Stimulated activated CD4-positive, alpha-beta T cell treated with anti-CD3 and anti-CD28 coated beads, Interleukin-1b, Interleukin-23, amount 100 ng/mL, for 4 hours (primary cell): ENCODE measurements at places on chromosomes 6 and 20.

DNA sequence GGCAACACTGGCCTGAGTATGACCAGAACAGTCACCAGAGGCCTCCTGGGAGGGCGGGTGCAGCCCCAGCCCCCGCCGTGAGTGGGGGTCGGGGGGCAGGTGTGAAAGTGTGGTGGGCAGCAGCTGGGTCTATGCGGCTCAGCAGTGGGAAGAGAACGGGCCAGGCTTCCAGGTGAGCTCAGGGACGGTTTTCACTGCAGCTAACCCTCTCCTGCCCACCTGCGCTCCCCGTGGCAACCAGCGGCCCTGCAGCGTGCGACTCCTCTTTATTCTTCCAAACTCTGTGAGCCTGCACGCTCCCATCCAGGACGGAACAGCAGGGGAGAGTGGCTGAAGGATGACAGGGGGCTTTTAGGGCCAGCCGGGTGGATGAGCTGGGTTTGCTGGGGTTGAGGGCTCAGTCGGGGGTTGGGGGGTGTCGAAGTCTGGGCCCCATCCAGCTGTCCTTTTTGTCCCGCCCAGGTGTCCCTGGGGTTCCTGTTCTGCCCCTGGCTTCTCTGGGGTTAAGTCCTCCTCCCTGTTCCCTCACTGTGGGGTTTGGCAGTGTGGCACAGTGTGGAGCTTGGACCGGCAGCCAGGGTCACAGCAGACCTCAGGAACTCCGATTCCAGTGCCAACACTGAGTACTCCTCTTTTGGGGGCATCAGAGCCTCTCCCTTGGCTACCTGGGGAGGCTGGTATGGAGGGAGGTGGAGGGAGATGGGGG lies 859 bp upstream of the BIRC7 start:
- DNase-seq, result no peak

DNA sequence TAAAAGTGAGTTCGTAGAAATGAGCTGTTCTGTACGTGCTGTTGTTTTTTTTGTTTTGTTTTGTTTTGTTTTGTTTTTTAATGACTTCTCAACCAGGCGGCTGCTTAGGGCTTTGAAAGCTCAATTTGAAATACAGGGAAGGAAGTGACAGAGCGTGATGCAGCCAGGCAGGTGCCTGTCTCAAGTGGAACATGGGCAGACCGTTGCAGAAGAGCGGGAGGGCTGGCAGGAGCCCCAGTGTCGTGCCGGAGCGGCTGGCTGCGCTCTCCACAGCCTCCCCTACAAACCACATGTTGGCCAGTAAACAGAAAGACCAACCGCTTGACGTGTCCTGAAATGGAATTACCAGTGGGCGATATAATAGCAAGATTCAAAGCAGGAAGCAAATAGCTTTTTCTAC lies 164.9 kb upstream of the RREB1 start:
- DNase-seq, result no peak

GRCh38 chr6:106214531-106214930 lies 111.0 kb downstream of the ATG5 start:
- DNase-seq, result no peak

DNA sequence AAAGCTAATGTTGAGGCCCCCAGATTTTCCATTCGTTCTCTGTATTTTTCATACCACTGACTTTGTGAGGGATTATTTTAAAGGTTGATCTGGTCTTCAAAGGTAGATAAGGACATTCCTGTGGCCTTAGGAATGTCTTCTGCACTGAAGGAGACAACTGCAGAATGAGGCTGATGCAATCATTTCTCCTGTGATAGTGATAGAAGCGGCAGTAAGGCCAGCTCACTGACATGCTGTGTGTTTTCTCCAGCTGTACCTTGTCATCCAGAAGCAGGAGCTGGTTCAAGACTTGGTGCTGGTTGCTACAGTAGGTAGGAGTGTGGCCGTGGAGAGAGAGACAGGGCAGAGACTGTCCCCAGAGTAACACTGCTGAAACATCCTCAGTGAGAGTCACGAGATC lies 53.8 kb downstream of the DCBLD1 start:
- no peak for DNase-seq

DNA sequence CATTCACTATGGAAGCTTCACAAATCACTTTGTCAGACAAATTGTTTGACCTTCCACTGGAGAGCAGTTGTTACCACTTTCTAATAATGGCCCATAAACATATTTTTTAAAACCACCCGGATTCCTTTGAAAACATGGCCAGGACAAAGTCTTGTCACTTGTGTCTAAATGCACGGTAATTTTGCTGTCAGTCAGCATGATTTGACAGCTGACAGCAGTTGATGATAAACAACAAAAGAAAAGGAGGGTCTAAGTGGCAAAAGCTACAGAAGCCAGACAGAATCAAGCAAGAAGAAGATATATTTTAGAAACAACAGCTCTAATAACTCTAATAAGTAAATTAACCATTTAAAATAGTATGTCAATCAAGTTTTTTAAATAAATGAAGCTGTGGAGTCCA lies 27.7 kb upstream of the CARMIL1 start:
- DNase-seq, result no peak

- DNase-seq, result no peak
Measured at GRCh38 chr20:49865559-49865958, 49.8 kb downstream of the SPATA2 start.

DNA sequence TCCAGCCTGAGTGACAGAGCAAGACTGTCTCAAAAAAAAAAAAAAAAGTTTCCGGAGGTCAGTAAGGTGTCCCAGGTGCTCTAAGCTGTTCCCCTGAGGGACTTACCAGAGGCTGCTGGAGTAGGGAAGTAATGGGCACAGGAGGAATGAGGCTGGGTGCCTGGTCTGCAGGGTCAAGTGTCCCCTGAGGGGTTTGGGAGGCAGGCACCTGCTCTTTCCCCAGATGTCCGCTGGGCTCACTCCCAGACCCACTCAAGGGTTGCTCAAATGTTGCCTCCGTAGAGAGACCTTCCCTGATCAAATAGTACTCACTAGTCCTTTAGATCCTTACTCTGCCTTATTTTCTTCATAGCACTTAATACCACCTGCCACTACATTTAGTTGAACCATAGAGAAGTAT lies 5.4 kb upstream of the MAPK13 start:
- no peak for DNase-seq

DNA sequence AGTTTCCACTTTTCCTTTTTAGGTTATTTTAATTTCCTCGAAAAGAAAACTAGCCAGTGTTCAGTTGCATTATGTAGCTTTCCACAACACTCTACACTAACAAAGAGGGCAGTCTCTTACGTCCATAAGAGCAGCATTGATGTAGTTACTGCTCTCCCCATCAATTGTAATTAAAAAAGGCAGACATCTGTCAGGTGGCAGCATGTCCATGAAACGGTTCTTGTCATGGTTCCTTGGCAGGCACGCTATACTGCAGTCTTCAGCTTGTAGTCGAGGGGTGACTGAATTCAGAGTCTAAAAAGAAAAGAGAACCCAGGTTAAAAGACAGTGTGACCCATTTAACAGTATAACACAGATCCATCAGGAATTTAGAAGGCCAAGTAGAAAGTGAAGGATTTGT lies 80.1 kb upstream of the THEMIS start:
- DNase-seq, result no peak

DNA sequence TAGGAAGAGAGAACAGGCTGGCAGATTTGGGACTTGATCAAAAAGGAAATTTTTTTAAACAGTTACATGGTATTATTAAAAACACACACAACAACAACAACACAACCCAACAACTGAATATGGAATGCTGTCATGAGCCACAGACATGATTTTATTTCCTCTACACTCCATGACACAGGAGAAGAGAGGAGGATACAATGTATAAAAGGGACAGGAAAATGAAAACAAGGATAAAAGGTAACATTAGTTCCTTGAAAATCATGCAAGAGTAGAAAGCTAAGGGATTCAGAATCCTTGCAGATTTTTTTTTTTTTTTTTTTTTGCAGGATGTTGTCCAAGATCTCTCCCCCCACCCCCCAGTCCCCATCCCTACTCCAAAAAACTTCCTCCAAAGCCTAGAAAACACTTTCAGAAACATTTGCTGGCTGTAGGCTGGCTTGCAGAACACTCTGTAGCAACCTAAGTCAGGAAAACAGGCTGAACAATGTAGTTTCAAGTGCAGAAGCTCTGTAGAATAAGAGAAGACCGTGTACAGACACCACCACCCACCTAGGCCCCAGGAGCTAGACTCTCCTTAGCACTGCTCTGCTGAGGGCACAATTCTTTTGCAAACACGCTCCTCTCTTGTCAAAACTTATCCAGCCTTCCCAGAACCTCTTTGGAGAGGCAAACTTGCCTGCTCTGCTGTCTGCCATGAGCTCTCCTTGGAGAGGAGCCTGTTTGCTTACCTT lies 845 bp downstream of the ZMYND8 start:
- peak; percentile 3 for DNase-seq

DNA sequence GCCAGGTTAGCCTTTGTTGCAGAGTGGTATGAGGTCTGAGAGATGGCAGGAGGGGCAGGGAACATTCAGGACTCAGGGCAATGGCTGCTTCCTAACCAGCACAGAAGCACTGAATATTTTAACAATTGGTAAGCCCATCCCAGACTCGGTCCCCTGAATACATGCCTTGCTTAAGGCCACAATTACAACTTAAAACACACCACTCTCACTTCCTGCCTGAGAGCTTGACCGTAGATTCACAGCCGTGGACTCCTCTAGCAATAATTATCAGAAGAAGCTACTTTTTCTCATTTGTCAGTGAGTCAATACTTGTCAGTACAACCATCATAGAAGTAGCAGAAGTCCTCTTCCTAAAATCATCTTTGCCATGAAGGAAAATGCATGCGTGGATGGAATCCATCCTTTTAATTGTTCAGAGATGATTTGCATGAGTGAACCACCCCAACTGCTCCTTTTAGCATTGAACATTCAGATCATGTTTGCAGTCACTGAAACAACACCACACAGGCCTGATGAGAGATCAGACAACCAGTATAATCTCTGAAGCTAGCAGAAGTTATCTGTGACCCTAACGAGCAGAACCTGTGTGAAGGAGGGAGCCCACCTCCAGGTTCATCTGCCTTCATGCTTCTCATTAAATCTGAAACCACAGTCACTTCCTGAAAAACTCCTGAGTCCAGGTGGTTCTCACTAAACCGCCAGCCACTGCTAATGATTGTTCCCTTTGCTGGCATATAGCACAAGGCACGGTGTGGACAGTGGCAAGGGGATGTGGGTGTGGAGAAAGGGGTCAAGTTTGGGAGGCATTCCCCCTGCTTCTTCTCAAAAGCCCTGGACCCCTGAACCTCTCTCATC lies 333.9 kb upstream of the CNR1 start:
- no peak for DNase-seq

DNA sequence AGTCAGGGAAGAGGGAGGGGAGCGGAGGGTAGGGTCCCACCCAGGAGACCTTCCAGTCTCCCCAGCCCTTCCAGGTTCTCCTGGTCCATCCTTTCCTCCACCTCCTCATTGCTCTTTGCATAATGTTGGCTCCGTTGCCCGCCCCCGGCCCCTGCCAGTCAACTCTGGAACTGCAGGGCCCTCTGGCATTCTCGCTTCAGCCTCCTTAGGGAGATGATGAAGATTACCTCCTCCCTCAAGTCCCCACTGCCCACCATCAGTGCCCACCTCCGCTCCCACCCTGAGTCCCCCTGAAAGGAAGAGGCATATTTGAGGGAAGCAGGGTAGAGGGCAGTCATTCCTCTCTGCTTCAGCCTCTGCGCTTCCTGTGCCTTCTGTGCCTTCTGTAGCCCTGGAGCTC lies 8.5 kb downstream of the TMEM63B start:
- no peak for DNase-seq

- DNase-seq, result no peak
Measured at GRCh38 chr6:157759028-157759427, 64.0 kb upstream of the SNX9 start.

- DNase-seq, result no peak
Measured at GRCh38 chr6:10416516-10416862, 1.6 kb upstream of the TFAP2A start.

DNA sequence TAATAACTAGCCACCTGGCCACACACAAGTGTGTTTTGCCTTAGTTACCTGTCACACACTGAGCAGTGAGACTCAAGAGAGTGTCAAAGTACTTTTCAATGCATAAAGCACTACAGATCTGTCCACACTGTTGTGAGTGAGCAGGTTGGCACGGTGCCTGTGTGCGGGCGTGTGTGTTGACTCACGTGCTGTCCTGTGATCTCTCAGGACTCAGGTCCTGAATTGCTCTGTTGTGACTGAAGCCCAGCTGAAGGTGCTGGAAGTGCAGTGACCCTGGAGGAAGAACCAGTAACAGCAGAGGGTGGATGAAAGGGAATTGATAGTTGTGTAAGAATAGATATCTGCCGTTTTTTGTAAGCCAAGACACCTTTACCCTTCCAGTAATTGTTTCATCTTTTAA lies 18.3 kb downstream of the SLC16A10 start:
- DNase-seq, result peak; percentile 5

DNA sequence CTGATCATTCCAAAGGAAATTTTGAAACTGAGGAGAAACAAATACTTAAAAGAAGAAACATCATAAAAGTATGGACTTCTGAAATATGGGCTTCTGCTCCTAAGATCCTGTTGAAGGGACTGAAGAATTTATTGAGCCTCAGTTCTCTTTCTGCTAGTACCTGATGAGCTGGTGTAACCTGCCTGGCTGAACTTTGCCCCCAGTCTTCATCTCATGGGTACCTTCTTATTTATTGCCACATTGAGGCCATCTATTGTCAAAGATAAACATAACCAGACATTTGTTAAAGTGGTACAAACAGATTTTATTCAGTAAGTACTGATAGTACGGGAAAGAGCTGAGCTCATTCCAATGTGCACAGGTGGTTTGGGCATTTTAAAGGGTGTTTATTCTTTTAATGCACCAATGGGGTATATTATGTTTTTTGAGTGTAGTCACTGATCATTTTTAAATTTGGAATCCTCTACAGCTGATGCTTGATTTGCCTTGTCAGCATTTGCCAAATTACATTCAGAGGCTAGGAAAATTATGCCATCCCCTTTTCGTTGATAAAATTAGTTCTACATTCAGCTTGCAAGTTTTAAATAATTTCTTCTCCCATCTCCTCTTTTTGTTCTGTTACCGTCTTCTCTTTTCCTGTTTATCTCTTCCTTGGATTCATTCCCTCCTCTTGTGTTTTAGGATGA lies 118.2 kb downstream of the PRIM2 start:
- no peak for DNase-seq

GRCh38 chr6:157535340-157536222 lies 154.6 kb downstream of the ZDHHC14 start:
- DNase-seq, result no peak

DNA sequence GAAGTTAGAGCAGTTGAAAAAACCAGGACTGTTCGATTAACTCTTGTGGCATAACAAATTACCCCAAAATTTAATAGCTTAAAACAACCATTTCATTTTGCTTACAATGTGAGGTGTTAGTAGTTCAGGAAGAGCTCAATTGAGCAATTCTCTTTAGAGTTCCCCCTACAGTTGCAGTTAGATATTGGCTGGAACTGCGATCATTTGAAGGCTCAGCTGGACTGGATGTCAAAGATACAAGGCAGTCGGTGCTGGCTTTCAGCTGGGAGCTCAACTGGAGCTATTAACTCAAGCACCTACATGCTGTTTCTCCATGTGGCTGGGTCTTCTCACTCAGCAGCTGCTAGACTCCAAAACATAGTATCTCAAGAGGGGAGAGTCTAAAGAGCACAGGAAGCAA lies 96.0 kb upstream of the LOC128125822 start:
- DNase-seq, result no peak

GRCh38 chr20:48930035-48930434 lies 8.5 kb downstream of the ARFGEF2 start:
- no peak for DNase-seq
